ENCODE measurements at places on chromosomes 4 and X. TPM values are rescaled to one million over a fixed set of nuclear protein-coding genes. Genes with fewer than 3 reads are reported as not detected.

Gene ZCCHC12
- not detected for total RNA-seq

Gene TRAM1L1
- not detected for total RNA-seq

Gene MYOZ2
- total RNA-seq = not detected

Gene NSUN7
- 9.1 TPM for total RNA-seq

Gene DGKQ
- 109 TPM for total RNA-seq

Gene SLC34A2
- 10.3 TPM for total RNA-seq

Gene PPP1R2C
- not detected for total RNA-seq

Gene CXCL8
- total RNA-seq = not detected

Gene NSD2
- total RNA-seq = 96.9 TPM

DNA sequence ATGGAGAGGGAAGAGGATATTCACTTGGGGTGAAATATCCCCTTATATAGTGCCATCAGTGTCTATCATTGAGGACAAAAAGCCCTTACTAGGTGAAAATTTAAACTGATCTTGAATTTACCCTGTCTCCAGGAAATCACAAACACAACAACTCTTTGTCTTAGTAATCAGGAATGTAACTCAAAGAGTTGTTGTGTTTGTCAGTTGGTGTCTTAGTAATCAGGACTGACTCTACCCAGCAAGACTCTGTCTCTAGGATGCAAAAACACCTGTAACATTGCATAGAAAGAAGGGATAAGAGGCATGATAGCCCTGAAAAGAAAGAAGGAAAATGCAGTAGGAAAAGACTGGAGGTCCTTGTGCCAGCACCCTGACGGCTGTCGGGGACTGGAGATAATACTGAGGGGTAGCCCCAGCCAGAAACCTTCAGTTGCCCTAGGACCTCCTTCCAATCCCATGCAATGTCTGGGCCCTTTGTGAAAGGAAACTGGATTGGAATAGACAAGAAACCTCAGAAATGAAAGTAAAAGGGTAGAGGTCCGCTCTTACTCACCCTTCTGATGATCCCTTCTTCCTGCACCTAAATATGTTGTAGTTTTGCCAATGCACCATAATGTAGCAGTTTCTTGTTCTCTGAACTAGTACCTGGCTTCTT, 45.3 kb downstream of the HMGB2 start:
- no peaks in the 10 kb centered on the region for H3K36me3 ChIP-seq
- peak overlapping the region; percentile 17 for H3K4me3 ChIP-seq
- no peaks in the 10 kb centered on the region for H3K4me1 ChIP-seq

DNA sequence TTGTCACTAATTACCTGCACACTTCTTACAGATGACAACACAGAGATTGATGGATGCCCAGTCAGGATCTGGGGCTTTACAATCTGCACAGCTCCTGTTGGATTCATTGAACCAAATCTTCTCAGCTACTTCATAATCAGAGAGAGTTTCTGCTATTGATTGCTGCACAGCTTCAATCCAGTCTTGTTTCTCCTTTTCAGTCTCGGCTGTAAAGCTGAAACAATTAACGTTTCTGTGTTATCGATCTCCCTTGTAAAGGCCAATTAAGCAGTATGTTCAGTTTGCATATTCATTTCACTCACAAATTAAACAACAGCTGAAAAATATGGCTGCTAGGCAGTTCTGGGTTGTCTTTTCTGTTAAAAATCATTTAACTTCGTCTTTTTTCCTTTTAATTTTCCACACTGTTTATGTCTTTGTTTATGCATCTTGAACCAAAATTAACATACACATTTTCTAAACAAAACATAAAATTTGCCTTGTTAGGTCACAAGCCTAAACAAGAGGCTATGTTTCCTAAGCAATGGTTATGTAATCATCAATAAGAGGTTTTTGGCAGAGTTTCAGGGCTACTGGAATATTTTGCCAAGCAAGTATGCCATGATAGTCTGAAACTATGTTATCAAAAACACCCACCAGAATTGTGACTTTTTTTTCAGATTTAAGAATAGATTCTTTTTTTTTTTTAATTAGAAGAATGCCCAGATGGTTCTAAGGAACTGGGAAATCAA, 79.2 kb downstream of the ARAP2 start:
- no peaks in the 10 kb centered on the region for H3K27me3 ChIP-seq
- H3K36me3 ChIP-seq = peaks cover 18% of the 10 kb centered on the region
- DNase-seq = no peak
- no peaks in the 10 kb centered on the region for H3K4me1 ChIP-seq
- no peak overlapping the region for H3K27ac ChIP-seq

DNA sequence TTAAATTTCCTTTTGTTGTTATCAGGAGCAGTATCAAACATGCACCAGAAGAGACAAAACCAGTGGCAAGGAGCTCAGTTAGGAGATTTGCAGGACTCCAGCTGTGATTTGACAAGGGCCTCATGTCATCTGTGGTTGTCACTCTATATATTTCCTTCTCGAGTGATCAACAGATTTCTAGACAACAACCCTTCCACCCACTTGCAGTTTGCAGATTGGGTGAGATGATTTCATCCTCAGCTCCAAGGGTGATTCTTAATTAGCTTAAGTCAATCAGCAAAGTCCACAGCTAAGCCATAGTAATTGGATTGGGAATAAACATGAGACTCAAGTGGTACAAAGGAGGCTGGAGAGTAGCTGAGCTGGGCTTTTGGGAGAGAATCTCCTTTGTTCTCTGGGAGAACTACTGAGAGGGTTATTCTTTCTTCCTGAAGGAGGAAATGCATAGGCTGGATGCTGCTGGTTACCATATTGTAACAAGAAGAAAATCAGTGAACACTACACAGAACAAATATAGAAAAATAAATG, 192.8 kb downstream of the PPARGC1A start:
- H3K27ac ChIP-seq = no peak overlapping the region
- no peak for DNase-seq
- no peak overlapping the region for H3K4me3 ChIP-seq
- no peaks in the 10 kb centered on the region for H3K36me3 ChIP-seq

DNA sequence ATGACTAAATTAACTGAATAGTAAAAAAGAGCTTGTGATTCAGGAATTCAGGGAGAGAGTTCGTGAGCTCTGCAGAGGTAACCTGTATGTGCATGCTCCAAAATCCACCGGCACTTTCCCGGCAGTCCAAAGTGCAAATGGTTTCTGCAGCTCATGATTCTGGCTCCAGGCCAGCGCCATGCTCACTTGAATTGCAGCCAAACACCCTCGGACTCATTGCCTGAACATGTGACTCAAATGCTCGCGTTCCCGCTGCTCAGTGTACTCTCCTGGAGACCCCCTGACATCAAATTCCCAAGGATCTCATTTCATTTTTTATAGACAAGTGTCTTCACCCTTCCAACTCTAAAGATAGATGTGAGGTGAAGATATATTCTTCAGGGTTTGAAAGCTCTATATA, 44.1 kb upstream of the SH3RF1 start:
- H3K4me3 ChIP-seq = no peak overlapping the region
- DNase-seq = peak; percentile 92
- H3K27ac ChIP-seq = peak overlapping the region; percentile 41
- H3K27me3 ChIP-seq = no peaks in the 10 kb centered on the region
- peaks cover 25% of the 10 kb centered on the region for H3K4me1 ChIP-seq

GRCh38 chr4:41334182-41334581, 77.5 kb downstream of the UCHL1 start:
- H3K27ac ChIP-seq = no peak overlapping the region
- no peak for DNase-seq
- no peaks in the 10 kb centered on the region for H3K36me3 ChIP-seq
- no peak overlapping the region for H3K4me3 ChIP-seq

DNA sequence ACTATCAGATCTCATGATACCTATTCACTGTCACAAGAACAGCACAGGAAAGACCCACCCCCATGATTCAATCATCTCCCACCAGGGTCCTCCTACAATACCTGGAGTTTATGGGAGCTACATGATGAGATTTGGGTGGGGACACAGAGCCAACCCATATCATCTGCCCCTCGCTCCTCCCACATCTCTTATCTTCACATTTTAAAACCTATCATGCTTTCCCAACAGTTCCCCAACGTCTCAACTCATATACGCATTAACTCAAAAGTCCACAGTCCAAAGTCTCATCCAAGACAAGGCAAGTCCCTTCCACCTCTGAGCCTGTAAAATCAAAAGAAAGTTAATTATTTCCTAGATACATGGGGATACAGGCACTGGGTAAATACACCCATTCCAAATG, 1185.2 kb downstream of the PCDH7 start:
- DNase-seq = no peak
- no peaks in the 10 kb centered on the region for H3K27me3 ChIP-seq
- H3K4me1 ChIP-seq = no peaks in the 10 kb centered on the region

DNA sequence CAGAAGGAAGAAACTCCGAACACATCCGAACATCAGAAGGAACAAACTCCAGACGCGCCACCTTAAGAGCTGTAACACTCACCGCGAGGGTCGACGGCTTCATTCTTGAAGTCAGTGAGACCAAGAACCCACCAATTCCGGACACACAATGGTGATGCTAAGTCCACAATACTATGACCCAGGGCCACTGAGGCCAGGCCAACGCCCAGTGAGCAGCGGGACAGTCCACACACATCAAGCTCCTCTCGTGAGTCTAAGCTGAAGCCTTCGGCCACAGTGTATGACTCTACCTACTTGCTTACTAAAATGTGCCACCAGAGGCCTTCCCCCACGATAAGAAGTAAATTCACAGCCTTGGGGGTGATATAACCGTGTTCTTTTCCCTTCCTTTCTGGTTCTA, 10.2 kb upstream of the CDKN2AIP start:
- no peaks in the 10 kb centered on the region for H3K4me1 ChIP-seq
- no peak overlapping the region for H3K27ac ChIP-seq
- no peak overlapping the region for H3K4me3 ChIP-seq
- DNase-seq = peak; percentile 30

- no peak overlapping the region for H3K27ac ChIP-seq
- peak; percentile 71 for DNase-seq
- H3K36me3 ChIP-seq = no peaks in the 10 kb centered on the region
- no peak overlapping the region for H3K4me3 ChIP-seq
- H3K4me1 ChIP-seq = no peaks in the 10 kb centered on the region
Observed at GRCh38 chrX:150155436-150156035, 207.6 kb upstream of the MAMLD1 start.

DNA sequence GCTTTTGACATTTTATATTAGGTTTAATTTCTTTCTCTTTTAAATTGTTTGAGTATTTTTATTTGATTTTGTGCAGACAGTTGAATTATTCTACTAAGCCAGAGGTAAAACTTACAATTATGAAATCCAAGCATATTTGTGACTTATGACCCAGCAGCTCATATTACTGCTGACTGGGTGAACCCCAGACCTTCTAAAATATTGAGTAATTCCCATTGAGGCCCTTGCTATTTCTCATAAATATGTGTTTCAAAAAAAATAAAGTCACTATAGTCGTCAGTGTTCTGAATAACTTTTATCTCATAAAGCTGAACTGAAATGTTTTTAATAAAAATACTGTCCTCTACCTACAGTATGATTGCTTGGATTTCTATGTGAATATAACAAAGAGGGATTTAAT, 303.1 kb downstream of the IQCM start:
- no peaks in the 10 kb centered on the region for H3K4me1 ChIP-seq
- H3K4me3 ChIP-seq = no peak overlapping the region
- H3K27me3 ChIP-seq = no peaks in the 10 kb centered on the region
- no peaks in the 10 kb centered on the region for H3K36me3 ChIP-seq
- H3K27ac ChIP-seq = no peak overlapping the region

DNA sequence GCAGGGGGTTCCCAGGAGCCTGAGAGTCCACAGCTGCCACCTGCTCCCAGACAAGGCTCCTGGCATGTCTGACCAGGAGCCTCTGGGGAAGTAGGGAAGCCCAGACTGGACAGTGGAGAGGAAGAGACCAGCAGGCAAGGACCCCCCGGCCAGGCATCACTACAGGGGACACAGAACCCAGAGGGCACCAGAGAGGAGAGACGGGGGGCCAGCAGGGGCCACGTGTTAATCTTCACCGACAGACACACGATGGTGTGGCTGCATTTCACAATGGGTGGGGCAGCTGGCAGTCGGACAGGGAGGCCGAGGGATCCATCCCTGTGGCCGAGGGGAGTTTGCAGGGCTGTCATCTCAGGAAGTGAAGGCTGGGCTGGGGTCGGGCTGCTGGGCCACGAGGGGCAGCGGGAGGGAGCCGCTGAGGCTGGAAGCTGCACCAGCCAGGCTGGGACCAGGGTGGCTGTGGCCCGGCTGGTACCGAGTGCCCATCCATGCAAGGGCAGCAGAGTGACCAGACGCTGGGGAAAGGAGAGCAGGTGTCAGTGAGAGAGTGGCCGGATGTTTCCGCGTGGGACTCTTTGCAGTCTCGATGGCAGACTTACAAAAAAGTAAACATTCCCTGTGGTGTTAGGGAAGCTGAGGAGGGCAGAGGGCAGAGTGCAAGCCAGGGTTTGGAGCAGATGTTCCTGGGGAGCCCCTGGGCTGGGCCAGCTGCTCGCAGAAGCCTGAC, 4.7 kb downstream of the PDE6B start:
- H3K27me3 ChIP-seq = no peaks in the 10 kb centered on the region
- no peaks in the 10 kb centered on the region for H3K4me1 ChIP-seq
- no peak overlapping the region for H3K27ac ChIP-seq
- no peak overlapping the region for H3K4me3 ChIP-seq
- H3K36me3 ChIP-seq = no peaks in the 10 kb centered on the region

DNA sequence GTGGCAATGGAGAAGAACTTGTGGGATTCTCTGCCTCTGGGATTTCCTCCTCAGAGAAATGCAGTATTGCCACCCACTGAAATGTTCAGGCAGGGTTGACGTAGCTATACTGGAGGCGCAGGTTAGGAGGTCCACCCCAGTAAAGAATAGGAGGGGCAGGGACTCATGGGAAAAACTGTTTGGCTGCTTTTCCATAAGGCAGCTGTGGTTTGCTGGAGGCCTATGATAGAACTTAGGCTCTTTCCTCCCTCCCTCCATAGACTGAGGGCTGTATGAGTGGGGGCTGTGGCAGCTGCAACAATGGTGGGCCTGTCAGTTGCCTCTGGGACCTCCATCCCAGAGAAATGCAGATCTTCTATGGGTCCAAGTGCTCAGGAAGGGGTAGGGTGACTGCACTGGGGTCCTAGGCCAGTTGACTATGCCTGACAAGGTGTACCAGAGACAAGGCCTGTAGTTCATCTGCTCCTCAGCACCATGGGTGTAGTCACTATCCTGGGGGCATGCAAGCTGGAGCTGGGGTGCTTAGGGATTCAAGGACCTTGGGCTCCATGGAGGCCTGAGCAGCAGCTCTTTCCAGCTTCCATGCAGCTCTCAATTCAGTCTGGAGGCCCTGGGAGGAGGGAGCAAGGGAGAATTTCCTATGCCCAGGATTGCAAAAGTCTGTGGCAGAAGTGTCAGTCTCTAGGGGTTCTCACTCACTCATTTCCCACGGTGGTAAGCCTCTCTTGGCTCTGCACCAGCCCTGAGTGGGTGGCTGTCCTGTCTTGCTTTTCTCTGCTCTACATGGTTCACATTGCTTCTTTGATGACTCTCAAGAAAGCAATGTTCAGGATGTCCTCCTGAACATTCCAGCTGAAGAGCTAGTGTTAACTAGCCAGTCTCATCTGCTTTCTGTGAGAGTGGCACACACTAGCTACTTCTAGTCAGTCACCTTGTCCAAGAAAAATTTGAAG, 353.0 kb downstream of the IDS start:
- no peaks in the 10 kb centered on the region for H3K36me3 ChIP-seq
- DNase-seq = no peak
- H3K27ac ChIP-seq = no peak overlapping the region
